AML-193 (cell line): ENCODE measurements at places on chromosomes 7 and 10.

- no peak for DNase-seq
Observed at GRCh38 chr10:72886621-72887020, 6.9 kb upstream of the OIT3 start.

- no peak for DNase-seq
Observed at GRCh38 chr10:25107756-25108155, 67.0 kb upstream of the GPR158 start.

- DNase-seq: no peak
Observed at GRCh38 chr7:103538964-103539709, 93.1 kb upstream of the SLC26A5 start.

- no peak for DNase-seq
Observed at GRCh38 chr10:116130006-116130405, 143.0 kb downstream of the GFRA1 start.

DNA sequence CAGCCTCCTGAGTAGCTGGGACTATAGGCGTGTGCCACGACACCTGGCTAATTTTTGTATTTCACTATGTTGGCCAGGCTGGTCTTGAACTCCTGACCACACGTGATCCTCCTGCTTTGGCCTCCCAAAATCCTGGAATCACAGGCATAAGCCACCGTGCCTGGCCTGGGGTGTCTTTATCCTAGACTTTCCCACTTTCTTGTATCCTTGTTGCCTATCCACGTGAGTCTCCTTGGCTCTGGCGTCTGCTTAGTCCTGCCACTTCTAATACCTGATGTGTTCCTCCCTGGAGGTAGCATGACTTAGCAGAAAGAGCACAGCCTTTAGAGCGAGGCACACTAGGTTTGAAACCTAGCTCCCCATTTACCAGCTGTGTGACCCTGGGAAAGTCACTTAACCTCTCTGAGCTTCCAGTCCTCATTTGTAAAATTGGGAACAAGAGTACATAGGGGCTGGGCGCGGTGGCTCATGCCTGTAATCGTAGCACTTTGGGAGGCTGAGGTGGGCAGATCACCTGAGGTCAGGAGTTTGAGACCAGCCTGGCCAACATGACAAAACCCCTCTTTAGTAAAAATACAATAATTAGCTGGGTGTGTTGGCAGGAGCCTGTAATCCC is 344.6 kb downstream of the TYW1 start:
- no peak for DNase-seq

DNA sequence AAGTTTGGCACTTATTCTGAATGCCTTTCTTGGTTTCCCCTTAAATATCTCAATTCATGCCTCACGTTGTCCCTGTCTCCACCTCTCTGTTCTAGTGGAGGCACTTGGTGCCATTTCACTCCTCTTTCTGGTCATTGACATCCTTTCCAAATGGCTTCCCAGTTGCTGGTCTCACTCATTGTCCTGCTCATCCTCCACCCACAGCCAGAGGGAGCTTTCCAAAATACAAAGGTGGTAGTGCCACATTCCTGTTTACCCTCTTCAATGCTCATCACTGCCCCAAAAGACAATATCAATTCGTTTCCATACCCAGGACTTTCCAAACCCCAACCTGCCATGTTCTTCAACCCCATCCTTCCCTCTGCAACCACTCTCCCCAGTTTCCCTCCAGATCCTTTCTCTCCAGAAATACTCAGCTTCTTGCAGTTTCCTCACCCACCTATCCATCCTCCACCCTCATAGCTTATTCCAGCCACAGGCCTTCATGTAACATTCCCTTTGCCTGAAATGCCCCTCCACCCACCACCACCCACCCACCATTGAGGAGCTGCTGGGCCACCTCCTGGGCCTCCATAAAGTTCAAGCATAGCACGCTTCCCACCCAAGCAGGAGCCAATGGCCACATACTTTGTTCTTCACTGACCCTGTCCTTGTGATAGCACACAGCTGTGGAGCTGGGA is 63.1 kb upstream of the ADRB1 start:
- no peak for DNase-seq

DNA sequence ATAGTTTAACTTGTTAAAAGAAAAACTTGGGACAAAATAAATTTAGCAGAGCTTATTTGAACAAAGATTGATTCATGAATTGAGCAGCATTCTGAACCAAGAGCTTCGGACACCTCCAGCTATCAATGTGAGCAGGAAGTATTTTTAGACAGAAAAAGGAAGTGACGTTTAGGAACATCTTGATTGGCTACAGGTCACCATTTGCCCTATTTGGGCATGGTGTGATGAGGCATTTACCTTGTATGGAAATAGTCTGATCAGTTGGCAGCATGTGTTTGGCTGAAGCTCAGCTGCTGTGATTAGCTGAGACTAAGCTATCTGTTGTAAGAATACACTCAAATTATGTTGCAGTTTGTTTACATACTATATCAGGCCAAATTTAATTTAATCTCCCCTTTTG is 185.1 kb downstream of the ATRNL1 start:
- DNase-seq: no peak

GRCh38 chr10:121692626-121693025 is 94.4 kb upstream of the FGFR2 start:
- no peak for DNase-seq

- DNase-seq: no peak
Observed at GRCh38 chr7:135726276-135726788, 1.7 kb downstream of the SLC13A4 start.

GRCh38 chr7:28483112-28483511 is 70.8 kb downstream of the CREB5 start:
- DNase-seq: no peak

GRCh38 chr7:78594156-78594555 is 795.6 kb downstream of the PHTF2 start:
- DNase-seq: no peak

DNA sequence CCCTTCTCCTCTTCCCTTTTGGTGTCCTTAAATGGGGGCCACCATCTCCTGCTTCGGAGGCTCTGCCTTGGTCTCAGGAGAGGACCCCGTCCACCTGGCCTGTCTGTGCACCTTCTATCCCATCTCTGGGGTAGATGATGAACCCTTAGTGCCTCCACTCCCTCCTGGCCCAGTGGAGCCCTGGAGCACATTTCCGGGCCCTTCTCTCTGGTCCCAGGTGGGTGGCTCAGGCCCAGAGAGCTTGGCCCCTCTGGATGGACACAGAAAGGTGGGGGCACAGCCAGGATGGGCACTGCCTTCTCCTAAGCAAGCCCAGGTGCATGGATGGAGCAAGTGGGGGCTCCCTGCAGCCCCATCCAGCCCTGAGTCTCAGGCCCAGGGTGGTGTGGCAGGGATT is 121.4 kb upstream of the RET start:
- no peak for DNase-seq

DNA sequence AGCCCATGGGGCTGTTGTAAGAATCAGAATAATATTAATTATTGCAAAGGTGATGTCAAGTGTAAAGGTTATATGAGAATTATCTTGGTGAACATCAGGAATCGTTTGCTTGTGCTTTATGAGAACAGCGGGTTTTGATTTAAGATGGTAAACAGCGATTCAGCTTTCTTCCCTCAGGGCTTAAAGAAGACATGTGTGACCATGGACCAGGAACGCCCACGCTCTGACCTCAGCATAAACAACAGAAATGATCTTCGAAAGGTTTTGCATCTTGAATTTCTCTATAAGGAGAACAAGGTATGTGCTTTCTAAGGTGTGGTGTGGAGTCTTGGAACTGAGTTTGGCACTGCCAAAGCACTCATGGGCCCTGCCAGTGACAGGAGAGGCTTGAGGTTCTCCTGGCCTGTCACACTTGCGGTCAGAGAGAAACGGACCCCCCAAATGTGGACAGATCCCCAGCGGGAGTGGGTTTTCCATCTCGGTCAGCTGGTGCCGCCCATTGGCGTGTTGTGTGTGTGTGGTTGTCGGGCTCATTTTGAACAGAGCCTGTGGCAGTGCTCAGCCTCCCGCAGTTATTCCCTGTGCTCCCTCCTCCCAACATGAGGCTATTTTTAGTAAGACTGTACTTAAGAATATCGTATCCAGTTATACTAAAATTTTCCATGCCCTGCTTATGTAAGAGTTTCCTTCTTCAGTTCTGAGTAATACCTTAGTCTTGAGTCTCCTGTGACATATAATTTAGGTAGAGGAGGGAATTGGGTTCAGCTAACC is 7.2 kb downstream of the MINDY4 start:
- DNase-seq: no peak

DNA sequence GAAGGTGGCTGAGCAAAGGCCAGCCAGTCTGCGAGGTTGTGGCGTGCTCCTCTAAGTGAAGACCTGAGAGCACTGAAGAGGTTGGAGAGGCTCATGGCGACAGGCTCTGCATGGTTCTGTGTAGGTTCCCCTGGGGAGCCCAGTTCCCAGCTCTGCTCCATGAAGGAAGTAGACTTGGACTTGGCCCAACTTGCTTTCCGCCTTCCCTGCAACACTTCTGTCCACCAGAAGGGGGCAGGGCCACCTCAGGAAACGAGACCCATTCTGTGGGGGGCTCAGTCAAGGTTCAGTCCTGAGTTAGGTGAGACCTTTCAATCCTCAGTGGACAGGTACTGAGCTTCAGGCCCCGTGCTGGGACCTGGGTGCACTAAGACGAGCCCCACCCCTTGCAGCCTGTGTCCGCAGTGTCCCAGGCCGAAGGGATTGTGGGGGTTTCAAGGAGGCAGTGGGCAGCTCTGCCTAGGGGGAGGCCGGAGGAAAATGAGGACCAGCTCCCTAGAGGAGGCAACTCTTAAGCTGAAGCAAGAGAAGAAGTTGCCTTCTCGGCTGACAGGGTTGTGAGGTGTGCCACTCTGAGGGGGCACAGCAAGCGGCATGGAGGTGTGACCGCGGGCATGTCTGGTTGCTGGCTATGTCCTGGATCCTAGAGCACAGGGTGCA is 15.0 kb upstream of the PCBD1 start:
- no peak for DNase-seq

DNA sequence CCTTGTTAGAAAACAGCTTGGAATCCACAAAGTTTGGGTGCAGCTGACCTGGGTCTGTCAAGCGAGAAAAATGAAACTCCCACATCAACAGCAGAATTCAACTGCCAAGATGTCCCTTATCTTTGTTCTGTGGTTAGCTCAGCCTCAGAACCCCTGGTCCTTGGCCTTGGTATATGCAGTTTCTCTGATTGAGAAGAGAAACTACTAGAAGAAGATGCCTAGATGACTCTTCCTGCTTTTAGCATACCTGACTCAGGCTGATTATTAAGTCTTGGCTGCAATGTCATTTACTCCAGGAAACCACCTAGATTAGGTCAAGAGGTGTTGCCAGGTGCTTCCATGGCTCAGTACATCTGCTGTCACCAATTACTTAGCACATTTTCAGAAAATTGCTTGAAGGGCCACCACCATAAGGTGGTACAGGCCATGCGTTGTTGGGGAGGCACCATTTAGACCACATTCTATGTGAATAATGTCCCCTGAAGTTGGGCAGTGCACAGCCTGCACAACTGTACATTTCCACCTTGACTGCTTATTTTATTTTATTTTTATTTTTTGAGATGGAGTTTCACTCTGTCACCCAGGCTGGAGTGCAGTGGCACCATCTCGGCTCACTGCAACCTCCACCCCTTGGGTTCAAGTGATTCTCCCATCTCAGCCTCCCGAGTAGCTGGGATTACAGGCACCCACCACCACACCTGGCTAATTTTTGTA is 59.4 kb upstream of the ZNF438 start:
- DNase-seq: no peak

- no peak for DNase-seq
Observed at GRCh38 chr7:4131063-4131462, 551.0 kb upstream of the FOXK1 start.

- peak; percentile 16 for DNase-seq
Observed at GRCh38 chr7:158821171-158822031, 7.9 kb downstream of the ESYT2 start.

- no peak for DNase-seq
Observed at GRCh38 chr10:6597478-6597877, 17.4 kb upstream of the PRKCQ start.

DNA sequence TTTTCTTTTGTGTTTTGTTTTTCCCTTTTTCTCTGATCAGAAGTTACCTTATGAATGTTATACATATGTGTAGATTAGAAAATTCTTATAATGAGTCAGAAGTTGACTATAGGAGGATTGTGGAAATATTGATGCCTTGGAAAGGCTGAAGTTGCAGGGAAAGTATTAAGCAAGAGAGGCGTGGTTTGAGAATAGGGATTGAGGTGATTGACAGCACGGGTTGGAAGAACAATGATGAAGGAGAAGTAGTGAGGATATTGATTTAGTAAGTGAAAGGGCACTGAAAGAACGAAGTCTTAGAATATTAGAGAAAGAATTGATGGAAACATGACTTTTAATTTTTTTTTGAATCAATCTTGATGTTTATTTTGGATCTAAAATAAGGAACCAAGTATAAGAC is 176.0 kb downstream of the EXOC4 start:
- no peak for DNase-seq

GRCh38 chr7:44062180-44062902 is 3.0 kb downstream of the PGAM2 start:
- no peak for DNase-seq

DNA sequence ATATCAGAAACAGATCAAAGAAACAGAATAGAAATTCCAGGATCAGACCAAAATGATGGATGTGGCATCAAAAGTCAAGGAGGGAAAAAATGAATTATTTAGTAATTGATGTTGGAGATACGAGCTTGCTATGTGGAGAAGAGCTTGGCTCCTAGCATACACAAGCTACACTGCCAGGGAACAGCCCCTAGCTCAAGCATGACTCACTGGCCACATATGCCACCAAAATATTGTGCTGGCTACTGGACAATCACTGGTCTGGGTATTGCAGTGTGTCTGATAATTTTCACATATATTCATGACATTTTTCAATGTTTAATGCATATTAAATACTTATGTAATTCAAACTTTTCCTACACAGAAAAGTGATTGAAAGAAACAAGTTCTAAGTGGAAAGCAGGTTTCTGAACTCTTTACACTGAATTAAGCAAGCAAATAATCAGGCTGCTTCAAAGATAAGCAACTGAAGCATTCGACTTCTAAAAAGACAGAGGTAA is 59.3 kb downstream of the OAT start:
- no peak for DNase-seq

DNA sequence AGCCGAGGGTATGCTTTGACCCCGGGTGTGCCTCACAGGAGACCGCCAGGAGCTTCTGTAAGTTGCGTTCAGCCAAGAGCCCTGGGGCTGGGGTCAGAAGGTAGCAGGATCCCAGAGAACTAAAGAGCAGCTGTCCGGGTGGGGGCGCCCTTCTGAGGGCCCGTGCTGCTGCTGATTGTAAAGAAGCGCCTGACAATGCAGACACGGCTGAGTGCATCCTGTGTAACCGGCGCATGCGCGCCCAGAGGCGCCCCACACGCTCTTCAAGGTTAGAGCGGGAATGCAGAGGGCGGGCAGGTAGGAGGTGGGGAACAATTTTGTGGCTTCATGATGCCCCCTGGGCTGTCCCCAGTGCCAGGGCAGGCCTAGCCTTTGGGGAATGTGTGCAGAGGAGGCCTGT is 210.2 kb upstream of the CTBP2 start:
- DNase-seq: no peak
